ENCODE measurements at places on chromosomes 3 and 15. TPM values are rescaled to one million over a fixed set of nuclear protein-coding genes. Genes with fewer than 3 reads are reported as not detected.

DNA sequence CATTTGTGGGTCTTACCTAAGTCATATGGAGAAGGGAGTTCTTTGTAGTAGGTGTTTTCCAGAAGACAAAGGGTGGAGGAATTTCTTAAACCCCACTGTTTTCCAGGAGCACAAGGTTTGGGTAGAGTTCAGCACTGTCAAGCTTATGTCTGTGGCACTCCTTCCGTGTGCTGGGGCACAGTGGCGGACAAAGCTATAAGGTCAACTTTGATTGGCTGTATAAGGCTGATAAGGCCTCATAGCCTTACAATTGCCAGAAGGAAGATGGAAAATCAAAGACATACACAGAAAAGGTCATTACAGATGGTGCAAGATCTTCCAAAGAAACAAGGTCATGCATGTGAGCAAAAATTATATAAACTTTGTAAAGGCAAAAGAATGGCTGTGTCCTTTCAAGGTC lies 3.5 kb upstream of the LYSMD4 start:
- no peak for DNase-seq
- no peak overlapping the region for H3K27ac ChIP-seq
- no peaks in the 10 kb centered on the region for H3K27me3 ChIP-seq
- H3K4me1 ChIP-seq: peaks cover 10% of the 10 kb centered on the region
- H3K36me3 ChIP-seq: peaks cover under 1% of the 10 kb centered on the region

- no peak overlapping the region for H3K4me3 ChIP-seq
- H3K4me1 ChIP-seq: peaks cover 26% of the 10 kb centered on the region
- no peak overlapping the region for H3K27ac ChIP-seq
- DNase-seq: no peak
- H3K36me3 ChIP-seq: no peaks in the 10 kb centered on the region
- no peaks in the 10 kb centered on the region for H3K27me3 ChIP-seq
Observed at GRCh38 chr15:57389991-57390390, 13.7 kb downstream of the CGNL1 start.

GRCh38 chr3:134365766-134366065 lies 8.5 kb downstream of the AMOTL2 start:
- DNase-seq: no peak
- peaks cover 89% of the 10 kb centered on the region for H3K4me1 ChIP-seq
- peak overlapping the region; percentile 95 for H3K27ac ChIP-seq
- H3K4me3 ChIP-seq: no peak overlapping the region
- no peaks in the 10 kb centered on the region for H3K27me3 ChIP-seq

UNC45A gene
- total RNA-seq: 51.4 TPM

- H3K36me3 ChIP-seq: no peaks in the 10 kb centered on the region
- no peaks in the 10 kb centered on the region for H3K27me3 ChIP-seq
- H3K4me1 ChIP-seq: no peaks in the 10 kb centered on the region
- DNase-seq: no peak
Observed at GRCh38 chr3:103169289-103169688, 734.5 kb downstream of the ZPLD1 start.

GPR27 gene
- 10.8 TPM for total RNA-seq

DNA sequence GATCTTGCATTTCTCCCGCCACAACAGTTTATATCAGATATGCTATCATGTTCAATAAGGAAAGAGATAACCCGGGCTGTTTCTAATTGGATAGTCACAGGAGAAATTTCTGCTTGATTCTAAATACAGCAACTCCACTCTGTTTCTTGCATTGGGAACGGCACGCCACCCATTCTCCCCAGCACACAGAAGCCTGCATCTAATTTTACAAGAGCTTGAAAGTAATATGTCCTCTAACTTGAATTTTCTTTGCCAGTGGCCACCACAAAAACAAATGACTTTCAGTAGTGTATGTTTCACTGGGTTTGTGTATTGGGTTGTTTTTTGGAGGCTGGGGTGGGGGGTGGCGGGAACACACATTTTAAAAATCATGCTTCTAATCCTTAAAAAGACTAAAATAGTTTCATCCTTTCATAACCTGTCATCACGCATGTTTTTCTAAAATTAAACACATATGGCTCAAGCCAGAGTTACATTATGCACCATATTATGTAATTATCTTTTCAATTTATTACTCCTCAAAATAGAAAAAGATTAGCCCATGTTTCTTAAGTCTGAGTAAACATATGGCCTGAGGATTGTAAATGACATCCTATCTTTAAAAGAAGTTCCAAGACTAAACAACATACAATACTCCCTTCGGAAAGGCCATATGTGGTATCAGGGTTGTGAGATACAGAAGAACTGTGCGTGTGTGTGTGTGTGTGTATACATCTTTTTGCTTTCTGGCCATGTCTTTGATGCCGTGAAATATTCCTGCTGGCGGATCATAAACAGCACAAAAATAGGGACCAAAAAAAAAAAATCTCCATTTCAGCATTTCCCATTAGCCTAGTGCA lies 176.3 kb downstream of the FOXP1 start:
- H3K4me1 ChIP-seq: no peaks in the 10 kb centered on the region
- no peaks in the 10 kb centered on the region for H3K27me3 ChIP-seq
- no peaks in the 10 kb centered on the region for H3K36me3 ChIP-seq

DNA sequence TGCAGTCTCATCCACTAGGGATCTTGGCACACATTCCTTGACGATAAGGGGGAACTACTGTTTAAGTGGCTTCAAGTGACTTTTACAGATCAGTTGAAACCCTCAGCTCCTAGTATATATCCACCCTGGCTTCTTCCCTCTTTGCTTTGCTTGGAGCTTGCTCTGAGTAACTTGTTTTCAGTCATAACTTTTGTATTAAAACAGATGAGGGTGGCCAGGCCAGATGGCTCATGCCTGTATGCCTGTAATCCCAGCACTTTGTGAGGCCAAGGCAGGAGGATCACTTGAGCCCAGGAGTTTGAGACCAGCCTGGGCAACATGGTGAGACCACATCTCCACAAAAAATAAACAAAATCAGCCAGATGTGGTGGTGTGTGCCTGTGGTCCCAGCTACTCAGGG lies 42.4 kb downstream of the EOMES start:
- H3K36me3 ChIP-seq: no peaks in the 10 kb centered on the region
- H3K4me3 ChIP-seq: no peak overlapping the region
- H3K27me3 ChIP-seq: no peaks in the 10 kb centered on the region
- no peak overlapping the region for H3K27ac ChIP-seq
- no peak for DNase-seq
- peaks cover 4% of the 10 kb centered on the region for H3K4me1 ChIP-seq

- H3K4me3 ChIP-seq: no peak overlapping the region
- H3K36me3 ChIP-seq: no peaks in the 10 kb centered on the region
- no peak for DNase-seq
- H3K4me1 ChIP-seq: no peaks in the 10 kb centered on the region
Observed at GRCh38 chr3:9291821-9292410, 42.5 kb upstream of the SRGAP3 start.

LRRC3B gene
- total RNA-seq: 18.7 TPM

SCG5 gene
- 173 TPM for total RNA-seq

CCDC54 gene
- not detected for total RNA-seq

DNA sequence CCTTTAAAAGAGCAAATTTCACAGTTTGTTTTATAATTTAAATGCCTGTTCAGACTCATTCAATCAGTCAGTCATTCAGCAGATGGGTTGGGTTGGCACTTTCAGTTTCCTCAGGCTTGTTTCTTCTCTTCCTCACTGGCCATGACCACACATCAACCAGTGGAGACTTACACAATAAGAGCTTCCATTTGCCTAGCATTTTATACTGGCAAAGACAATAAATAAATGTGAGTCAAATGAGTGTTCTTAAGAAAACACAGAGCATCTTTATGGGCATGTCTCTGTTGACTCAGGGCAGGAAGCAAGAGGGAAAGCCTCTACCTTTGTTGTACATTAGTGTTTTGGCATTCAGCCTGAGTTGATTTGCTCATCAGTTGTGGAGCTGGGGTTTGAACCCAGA lies 122.6 kb downstream of the EPHB1 start:
- DNase-seq: no peak
- H3K27ac ChIP-seq: no peak overlapping the region
- peaks cover 13% of the 10 kb centered on the region for H3K4me1 ChIP-seq

GRCh38 chr15:57446393-57446792 lies 70.1 kb downstream of the CGNL1 start:
- no peak overlapping the region for H3K27ac ChIP-seq
- no peak overlapping the region for H3K4me3 ChIP-seq
- no peaks in the 10 kb centered on the region for H3K36me3 ChIP-seq

- no peak overlapping the region for H3K4me3 ChIP-seq
- no peak for DNase-seq
- no peaks in the 10 kb centered on the region for H3K27me3 ChIP-seq
- H3K36me3 ChIP-seq: no peaks in the 10 kb centered on the region
Observed at GRCh38 chr3:126661532-126662364, 6.8 kb upstream of the TXNRD3 start.

DNA sequence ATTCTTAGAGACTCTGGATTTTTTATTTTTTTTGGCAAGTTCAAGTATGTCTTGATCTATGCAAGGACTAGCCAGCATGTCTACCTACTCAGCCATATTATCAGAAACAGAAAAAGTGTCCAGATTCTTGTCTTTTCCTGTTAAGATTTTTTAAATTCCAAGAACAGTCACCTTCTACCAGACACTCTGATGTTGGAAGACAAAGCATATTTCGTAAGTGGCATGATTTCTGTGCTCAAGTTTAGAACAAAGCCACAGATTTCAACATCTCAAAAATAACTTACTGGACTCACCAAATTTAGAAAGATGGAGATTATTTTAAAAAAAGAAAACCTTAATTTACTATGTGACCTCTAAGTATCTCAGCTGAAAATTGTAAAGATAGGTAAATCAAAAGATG lies 61.9 kb downstream of the GOLGA6L7 start:
- peaks cover 8% of the 10 kb centered on the region for H3K4me1 ChIP-seq
- no peaks in the 10 kb centered on the region for H3K36me3 ChIP-seq
- H3K27me3 ChIP-seq: peaks cover 5% of the 10 kb centered on the region
- no peak overlapping the region for H3K27ac ChIP-seq

SV2B gene
- total RNA-seq: 31.0 TPM

EPB42 gene
- total RNA-seq: 5.6 TPM

GRCh38 chr3:59364496-59364895 lies 314.7 kb upstream of the CFAP20DC start:
- no peaks in the 10 kb centered on the region for H3K4me1 ChIP-seq
- no peaks in the 10 kb centered on the region for H3K36me3 ChIP-seq
- H3K4me3 ChIP-seq: no peak overlapping the region
- H3K27me3 ChIP-seq: no peaks in the 10 kb centered on the region
- no peak for DNase-seq

GRCh38 chr15:100277087-100277855 lies 64.5 kb downstream of the ADAMTS17 start:
- no peak overlapping the region for H3K27ac ChIP-seq
- no peaks in the 10 kb centered on the region for H3K27me3 ChIP-seq
- H3K4me3 ChIP-seq: no peak overlapping the region
- DNase-seq: no peak

- DNase-seq: no peak
- H3K27me3 ChIP-seq: no peaks in the 10 kb centered on the region
- H3K36me3 ChIP-seq: no peaks in the 10 kb centered on the region
- H3K4me3 ChIP-seq: no peak overlapping the region
- H3K27ac ChIP-seq: no peak overlapping the region
Observed at GRCh38 chr3:112699436-112699978, 58.6 kb upstream of the CCDC80 start.

ESYT3 gene
- 6.5 TPM for total RNA-seq

- H3K36me3 ChIP-seq: no peaks in the 10 kb centered on the region
- DNase-seq: no peak
- no peak overlapping the region for H3K27ac ChIP-seq
- no peak overlapping the region for H3K4me3 ChIP-seq
- H3K27me3 ChIP-seq: no peaks in the 10 kb centered on the region
Observed at GRCh38 chr3:4834403-4834866, 144.8 kb upstream of the BHLHE40 start.

GRCh38 chr3:197456261-197457091 lies 99.3 kb downstream of the BDH1 start:
- peaks cover 21% of the 10 kb centered on the region for H3K4me1 ChIP-seq
- DNase-seq: peak; percentile 54
- H3K27ac ChIP-seq: peak overlapping the region; percentile 80
- no peaks in the 10 kb centered on the region for H3K27me3 ChIP-seq
- H3K4me3 ChIP-seq: peak overlapping the region; percentile 57

HHATL gene
- total RNA-seq: 2.1 TPM

DNA sequence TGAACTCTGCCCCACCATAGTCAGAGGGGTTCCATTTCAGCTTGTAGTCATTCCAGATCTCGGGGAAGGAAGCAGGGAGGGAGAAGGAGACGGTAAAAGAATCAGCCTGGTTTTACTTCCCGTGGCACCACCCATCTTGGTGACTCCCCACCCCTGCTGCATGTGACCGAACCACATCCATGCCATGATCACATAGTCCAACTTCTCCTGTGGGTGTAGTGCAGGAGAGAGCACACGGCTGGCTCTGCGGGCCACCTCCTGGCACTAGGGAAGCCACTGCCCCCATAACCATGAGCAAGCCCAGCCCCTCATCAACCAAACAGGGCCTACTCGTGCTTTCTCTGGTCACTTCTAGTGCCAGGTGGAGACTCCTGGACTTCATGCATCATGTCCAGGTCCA lies 3.7 kb downstream of the CHRNA3 start:
- peaks cover 17% of the 10 kb centered on the region for H3K4me1 ChIP-seq
- no peak for DNase-seq
- H3K36me3 ChIP-seq: peaks cover 5% of the 10 kb centered on the region
- no peak overlapping the region for H3K27ac ChIP-seq
- no peak overlapping the region for H3K4me3 ChIP-seq
- H3K27me3 ChIP-seq: peaks cover 33% of the 10 kb centered on the region

GRCh38 chr15:73240866-73241499 lies 127.8 kb downstream of the HCN4 start:
- peaks cover 2% of the 10 kb centered on the region for H3K36me3 ChIP-seq
- no peak overlapping the region for H3K27ac ChIP-seq
- DNase-seq: no peak
- H3K4me3 ChIP-seq: no peak overlapping the region

DNA sequence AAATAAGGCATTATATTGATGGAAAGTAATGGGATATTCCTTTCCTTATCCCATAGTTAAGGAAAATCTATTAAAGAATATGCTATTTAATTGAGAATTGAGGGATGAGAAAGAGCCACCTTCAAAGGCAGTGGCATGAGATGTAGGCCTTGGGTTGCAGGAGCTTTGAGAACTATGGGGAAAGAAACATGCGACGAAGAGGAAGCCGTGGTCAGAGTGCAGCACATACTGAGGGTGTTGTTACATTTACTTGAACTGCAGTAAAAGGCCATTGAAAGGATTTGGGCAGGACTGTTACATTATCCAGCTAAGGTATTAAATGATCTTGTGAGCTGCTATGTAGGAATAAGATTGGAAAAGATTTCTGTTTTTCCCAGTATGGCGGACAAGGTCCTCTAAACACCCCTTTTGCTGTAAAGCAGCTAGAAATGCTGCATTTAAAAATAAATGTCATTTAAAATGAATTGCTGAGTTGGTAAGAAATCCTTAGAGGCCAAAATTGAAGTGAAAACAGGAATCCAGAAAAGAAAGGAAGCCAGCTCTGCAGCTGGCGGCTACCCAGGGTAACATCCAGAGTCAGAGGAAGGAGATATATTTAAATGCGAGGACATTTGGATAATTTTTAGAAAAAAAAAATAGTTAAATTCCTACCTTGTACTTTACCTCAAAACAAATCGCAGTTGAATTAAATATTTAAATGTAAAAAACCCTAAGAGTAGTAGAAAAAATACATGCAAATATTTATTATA lies 61.7 kb downstream of the IL1RAP start:
- H3K27ac ChIP-seq: no peak overlapping the region
- H3K27me3 ChIP-seq: no peaks in the 10 kb centered on the region
- no peak for DNase-seq
- H3K4me1 ChIP-seq: no peaks in the 10 kb centered on the region
